ENCODE measurements at places on chromosomes 7 and 10.

DNA sequence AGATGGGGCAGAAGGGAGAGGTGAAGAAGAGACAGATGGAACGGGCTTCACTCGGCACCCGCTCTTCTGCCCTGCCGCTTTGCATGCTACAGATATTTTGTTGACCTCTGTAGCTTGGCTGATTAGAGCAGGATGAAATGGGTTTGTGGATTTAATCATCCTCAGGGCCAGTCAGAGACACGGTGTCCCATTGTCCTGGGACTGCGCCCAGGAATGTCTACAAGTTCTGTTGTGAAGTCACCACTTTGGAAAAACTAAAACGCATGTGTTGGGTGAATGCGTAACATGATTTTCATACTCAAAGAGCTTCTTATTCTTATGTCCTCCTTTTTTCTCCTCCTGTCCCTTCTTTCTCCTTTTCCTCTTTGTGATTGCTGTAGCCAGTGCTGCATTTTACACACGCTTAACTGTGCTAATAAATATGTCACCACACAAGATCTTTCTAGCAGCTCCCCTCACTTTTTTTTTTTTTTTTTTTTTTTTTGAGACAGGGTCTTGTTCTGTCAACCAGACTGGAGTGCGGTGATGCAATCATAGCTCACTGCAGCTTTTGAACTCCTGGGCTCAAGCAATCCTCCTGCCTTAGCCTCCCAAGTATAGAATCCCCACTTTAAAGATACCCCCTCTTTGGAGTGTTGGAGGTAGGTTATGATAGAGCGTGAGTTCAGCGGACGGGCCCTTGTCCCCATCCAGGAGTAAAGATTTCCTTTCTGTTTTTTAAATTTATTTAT is 3.4 kb downstream of the CPA4 start:
- no peak for DNase-seq

DNA sequence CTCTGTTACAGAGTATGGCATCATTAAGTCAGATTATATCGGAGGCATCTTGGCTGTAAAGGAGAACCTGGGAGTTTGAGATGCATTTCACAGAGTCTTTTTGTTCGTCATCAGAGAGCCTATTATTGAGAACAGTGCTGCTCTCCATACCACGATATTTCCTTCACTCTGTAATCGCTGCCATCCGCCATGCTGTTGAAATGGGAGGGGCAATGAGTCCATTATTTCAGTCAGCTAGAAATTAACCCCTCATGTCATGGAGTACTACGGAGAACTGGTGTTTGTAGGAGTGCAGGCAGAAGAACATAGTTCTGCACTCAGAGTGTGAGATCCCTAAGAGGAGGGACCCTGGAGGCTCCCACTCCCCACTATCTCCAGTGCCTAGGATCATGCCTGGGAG is 59.2 kb downstream of the SLC16A12 start:
- no peak for DNase-seq

DNA sequence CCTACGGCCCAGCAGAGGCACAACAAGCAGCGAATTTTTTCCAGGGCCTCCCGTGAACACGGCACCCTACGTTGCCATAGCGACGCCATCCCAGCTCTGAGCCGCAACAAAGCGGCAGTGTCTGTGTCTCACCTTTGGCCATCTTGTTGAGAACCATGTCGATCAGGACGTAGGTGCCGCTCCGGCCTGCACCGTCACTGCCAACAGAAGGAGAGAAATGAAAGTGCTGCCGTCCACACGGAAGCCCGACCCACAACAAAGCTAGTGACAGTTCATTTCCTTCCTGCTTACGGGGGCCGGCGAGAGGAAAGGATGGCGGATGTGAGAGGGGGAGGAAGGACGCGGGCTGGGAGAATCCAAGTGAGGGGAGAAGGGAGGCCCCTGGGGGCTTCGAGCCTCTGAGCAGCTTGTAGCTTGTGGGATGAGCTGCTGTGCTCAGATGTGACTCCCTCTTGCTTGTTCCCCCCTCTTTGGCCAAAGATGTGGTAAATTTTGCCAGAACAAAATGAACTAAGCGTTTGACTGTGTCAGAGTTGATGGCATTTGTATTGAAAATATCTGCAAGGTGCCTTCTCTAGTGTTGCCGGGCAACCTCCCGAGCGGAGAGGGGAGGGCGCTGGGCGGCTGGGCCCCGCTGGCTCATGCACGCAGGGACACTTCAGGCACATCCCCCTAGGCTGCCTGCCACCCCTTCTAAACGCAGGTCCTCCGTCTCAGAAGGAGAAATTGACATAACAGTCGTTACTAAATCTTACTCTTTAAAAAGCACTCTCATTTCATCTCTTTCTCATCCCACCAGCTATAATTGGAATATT is 232.2 kb downstream of the DNAJB6 start:
- DNase-seq = peak; percentile 37

- DNase-seq = no peak
Measured at GRCh38 chr10:13681095-13681494, 94.3 kb downstream of the PRPF18 start.

DNA sequence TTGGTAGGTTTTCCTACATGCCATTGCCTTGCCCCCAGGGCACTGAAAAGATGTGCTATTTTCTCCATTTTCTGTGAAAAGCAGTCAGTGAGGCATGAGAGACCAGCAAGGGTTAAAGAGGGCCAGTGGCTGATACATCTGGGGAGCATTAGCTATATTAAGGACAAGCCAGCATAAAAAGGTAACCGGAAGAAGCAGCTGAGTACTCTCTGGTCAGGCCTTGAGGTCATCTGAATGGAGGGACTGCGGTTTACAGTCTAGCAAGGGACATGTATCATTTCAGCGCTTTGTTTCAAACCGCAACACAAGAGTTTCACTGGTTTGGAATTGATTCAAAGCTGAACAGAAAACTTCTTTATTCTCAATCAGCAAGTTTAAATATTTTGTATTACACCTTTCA is 120.4 kb downstream of the EPDR1 start:
- no peak for DNase-seq

DNA sequence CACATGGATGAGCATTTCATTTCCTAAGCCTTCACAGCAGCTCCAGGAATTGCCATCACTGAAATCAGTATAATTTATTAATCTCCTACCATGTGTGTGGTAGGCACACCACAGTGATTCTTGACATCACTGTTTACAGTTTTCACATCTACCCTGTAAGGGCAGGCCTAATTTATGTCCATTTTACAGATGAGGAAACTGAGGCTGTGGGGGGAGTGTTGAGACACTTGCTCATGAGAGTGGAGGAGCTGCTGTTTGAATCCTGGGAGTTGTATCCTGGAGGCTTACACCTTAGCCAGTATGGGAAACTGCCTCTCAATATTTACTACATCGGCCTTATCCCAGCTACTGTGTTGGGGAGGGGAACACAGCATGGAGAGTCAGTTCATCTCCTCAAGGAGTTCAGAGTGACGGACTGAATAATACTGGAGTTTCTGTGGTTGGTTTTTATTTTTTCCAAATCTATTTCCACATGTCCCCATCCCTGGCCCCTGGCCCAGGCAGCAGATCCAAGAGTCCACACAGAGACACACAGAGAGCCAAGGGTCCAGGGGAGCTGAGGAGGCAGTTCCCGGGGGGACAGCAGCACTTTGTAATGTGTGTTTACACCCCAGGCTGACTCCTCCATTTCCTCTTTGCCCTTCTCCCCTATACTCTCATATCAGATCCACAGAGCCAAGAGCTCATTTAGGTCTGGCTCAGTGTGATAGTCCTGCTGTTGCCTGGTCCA is 13.2 kb downstream of the UBTD1 start:
- DNase-seq = no peak

- DNase-seq = no peak
Measured at GRCh38 chr7:74302745-74303221, 13.6 kb downstream of the CLIP2 start.

GRCh38 chr10:22657566-22658225 is 56.7 kb downstream of the PIP4K2A start:
- no peak for DNase-seq

GRCh38 chr10:131649617-131650016 is 251.2 kb upstream of the PPP2R2D start:
- no peak for DNase-seq

DNA sequence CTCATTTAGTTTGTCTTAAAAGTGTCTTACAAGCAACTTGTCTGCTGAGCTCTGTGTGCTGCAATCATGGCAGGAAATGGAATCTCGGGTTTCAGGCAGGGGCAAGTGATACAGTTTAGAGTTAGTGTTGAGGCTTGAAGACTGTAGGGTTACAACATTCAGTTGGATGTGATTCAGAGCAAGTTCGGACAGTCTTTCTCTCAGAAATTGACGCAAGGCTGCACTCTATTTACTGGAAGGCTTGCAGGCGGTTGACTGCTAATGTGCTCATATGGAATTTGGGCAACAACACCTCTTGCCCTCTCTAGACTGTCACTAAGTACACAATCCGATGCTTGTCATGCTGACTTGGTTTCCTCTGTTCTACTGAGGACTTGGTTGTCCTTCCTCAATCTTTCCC is 161.7 kb upstream of the BMPER start:
- DNase-seq = no peak

DNA sequence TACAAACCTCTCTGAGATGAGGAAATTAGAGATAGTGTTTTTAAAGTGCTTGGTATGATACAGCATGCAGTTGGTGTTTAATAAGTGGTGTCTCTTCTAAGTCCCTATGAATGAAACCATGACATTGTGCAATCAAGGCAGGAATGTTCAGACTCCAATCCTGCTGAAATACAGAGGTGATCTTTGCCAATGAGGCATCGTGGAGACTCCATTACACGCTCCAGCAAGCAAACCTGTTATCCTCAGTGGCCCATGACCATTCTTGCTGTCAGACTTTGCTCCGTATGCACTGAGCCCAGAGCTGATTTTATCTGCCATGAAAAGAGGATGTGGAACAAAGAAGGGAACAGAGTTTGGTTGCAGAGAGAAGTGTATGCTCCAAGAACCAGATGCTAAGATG is 47.3 kb downstream of the CDHR3 start:
- no peak for DNase-seq

- DNase-seq = no peak
Measured at GRCh38 chr7:150820148-150820547, 19.6 kb downstream of the TMEM176A start.

- DNase-seq = no peak
Measured at GRCh38 chr7:20779041-20779440, 7.6 kb downstream of the SP8 start.

GRCh38 chr10:63236113-63236935 is 103.2 kb downstream of the NRBF2 start:
- DNase-seq = peak; percentile 64

DNA sequence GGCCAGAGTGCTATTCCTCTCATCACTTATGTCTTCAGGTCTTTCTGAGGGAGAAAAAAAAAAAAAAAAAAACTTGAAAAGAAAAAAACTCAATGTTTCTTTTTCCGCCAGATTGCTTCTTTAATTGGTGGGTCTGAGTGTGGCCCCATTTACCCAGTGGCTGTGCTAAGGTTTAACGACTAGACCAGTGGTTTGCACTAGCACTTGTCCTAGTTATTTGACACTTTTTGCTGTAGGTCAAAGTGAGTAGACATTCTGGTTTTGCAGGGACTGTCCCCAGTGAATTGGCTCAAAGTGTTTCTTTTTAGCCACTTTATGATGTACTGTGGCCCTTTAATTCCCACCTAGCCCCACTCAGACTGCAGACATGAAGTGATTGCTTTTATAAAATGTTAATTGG is 273.3 kb downstream of the PTEN start:
- DNase-seq = no peak

DNA sequence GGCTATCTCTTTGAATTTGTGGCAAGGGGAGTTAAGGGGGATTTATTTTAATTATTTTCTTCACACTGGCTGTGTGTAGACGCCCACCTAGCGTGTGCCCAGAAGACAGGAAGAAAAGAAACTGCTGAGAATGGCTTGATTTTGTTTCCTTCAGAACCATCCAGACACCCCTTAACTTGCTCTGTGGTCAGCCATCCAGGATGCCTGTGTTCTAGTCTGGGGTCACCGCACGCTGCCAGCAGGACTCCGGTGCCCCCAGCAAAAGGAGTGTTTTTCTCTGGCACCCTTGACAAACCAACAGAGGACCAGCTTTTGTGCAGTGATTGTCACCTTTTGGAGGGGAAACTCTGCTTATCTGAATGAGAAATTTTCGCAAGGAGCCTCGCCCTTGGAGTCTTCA is 5.3 kb downstream of the DDC start:
- no peak for DNase-seq

DNA sequence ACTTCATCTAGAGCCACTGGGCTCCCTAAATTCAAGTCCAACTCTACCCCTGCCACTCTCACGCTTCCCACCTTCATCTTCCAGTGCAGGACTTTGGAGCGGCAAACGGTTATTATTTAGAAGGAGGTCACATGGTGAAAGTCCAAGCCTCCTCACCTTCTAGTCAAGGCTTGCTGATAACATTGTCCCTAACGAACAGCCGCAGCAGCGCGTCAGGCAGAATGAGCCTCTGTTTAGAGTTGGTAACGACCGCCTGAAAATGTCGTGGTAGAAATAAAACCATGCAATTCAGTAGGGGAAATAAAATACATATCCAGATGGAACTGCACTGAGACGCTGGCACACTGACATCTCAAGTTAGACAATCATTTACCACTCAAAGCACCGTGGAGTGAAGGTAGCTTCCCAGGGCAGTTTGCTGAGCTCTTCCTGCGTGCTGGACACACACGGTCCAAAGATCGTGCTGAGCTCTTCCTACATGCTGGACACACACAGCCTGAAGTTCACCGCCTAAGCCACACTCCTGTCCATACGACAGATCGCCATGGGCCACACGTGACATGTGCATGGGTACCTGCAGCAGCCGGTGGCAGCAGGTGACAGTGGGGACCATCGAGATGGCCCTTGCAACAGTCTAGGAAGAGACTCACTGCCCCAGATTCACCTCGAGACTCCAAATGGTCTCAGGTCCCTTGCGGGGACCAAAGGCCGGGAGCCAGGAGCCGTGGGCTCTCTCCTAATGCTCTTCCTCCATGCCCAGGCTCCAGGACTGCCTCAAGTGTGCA is 323.5 kb downstream of the PTPRN2 start:
- DNase-seq = no peak

DNA sequence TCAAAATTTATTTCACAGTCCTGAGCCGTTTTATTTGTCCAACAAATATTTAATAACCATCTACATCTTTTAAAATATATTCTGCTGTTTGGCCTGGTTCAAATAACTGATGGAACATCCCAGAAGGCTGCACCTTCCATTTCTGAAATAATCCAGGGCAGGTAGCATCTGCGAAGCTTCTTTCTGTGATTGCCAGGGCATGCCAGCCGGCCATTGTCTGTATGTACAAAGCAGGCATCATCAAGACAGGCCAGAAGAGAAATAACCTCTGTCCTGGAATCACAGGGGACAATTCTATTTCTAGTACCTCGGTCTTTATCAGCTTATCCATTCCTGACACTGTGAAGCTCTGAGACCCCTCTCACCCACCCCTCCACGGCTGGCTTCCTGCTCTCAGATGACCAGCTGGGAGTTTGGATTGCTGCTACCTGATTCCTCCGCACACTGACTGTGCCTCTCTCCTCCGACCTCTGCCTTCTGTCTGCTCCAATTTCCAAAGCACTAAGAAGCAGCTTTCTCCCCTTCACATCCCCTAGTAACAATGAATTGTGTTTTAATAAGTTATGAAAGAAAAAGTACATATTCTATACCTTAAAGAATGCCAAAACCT is 8.0 kb downstream of the DGKI start:
- DNase-seq = no peak

- no peak for DNase-seq
Measured at GRCh38 chr10:3566627-3567026, 218.4 kb downstream of the KLF6 start.

Data from MM.1S (cell line).